ENCODE measurements at places on chromosomes 13 and 19. TPM values are rescaled to one million over a fixed set of nuclear protein-coding genes. Genes with fewer than 3 reads are reported as not detected.

DNA sequence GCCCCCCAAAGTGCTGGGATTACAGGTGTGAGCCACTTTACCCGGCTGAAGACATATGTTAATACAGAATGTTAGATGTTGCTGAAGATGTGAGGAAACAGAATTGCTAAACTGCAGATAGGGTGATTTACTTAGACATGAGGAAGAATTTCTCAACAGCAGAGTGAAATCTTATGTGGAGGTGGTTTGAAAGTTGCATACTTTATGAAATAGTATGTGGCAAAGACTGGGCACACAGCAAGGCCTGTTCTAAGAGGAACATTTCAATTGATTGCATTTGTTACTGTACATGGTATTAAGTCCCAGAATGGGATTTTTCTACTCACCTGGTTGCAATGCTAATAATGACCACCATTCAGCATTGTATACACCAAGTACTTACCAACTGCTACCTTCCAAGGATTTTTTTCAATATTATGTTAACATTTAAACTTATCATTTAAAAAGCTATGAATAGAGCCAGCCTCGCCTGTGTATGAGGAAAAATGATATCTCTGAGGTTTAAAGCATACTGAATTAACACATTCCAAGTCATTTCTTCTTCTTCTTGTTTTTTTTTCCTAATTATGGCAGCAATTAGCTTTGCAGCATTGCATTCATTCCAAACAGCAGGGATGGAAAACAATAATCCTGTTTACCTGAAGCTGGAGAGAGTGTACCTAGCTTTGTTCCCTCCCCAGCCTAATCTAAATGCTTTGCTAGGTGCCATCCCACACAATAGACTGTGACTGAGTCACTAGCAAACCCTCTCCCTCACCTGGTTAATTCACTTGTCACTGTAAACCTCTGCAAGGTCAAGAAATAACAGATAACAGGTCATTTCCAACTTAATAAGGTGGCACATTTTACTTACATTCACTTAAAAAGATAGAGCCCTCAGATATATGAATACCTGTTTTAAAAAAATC is 19.4 kb upstream of the KLF5 start:
- no peak for DNase-seq

ETHE1 gene
- polyA plus RNA-seq: 100 TPM

DNA sequence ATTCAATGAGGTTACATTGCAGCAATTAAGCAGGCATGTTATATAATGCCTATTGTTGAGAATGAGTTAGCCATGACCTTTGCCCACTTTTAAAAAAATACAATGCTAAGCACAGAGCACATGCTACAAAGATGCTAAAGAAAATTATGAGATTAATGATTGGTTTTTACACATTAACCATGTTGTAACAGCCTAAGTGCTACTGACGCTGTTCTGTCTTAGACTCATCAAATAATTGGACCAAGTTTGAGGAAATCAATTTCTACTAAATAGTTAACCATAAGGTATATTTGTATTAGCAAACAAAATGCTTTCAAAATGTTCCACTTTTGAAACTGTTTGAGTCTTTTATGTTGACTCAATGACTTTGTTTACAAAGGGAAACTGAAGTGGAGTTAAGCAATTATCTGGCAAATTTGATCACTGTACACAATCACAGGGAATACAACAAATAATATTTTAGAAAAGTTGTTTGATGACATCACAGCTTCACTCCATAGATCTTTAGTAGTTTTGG is 14.3 kb downstream of the MIR17HG start:
- no peak for DNase-seq

SYT5 gene
- not detected for polyA plus RNA-seq

- DNase-seq: peak; percentile 84
These were observed 3.6 kb downstream of the LGALS7 start for GRCh38 chr19:38769635-38770211.

ZNF146 gene
- polyA plus RNA-seq: 15.8 TPM

LILRA6 gene
- 173 TPM for polyA plus RNA-seq

- DNase-seq: peak; percentile 21
These were observed 10.9 kb upstream of the MEIS3 start for GRCh38 chr19:47430041-47430802.

IGFL2 gene
- polyA plus RNA-seq: not detected

DNA sequence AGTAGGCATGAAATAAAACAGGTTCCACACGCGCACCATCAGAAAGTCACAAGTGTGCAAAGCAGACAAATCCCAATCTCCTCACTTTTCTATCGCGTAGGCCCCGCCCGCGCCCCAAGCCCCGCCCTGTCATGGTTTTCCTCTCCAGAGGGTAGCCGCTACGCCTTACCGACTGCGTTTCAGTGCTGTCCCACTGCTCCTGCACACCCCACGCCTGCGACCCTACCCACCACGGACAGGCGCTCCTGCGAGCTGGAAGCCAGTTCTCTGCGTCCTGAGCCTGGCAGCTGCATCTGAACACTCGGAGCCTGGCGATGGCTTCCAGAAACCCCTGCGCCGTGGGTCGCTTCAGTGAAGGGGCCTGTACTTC is 379 bp upstream of the ZNF470 start:
- DNase-seq: no peak

DNA sequence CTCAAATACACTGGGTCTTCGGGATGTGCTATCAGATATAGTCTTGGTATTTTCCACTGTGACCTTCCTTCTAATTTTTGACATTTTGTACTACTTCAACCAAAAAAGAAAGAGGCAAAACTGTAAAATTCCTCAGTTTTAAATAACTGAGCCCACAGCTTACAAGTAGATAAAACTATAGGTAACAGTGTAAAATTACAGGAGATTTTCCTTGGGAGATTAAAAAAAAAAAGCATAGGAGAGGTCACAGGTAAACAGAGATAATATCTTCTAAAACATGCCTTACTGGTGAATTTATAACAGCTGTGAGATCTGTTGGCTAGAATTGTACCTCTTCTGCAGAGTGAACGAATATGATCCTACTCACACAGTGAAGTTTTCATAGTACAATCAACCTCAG is 7.1 kb downstream of the ZC3H13 start:
- no peak for DNase-seq

GJB2 gene
- polyA plus RNA-seq: not detected

DNA sequence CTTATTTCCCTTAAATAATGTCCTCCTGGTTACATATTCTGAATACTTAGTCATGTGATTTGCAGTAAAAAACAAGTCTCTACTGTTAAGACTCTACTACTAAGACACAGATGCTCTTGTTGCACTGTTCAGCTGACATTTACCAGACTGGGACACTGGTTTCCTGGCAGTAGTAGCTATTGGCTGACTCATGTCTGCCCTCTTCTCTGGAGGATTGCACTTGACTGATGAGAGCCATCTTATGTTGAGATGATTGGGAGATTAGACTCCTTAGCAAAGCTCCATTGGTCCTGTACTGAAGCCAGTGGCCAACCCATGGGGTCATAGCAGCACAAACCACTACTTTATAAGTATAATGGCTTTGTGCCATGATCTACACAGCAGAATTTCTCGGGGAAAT is 1672.6 kb upstream of the PCDH20 start:
- DNase-seq: no peak

DNA sequence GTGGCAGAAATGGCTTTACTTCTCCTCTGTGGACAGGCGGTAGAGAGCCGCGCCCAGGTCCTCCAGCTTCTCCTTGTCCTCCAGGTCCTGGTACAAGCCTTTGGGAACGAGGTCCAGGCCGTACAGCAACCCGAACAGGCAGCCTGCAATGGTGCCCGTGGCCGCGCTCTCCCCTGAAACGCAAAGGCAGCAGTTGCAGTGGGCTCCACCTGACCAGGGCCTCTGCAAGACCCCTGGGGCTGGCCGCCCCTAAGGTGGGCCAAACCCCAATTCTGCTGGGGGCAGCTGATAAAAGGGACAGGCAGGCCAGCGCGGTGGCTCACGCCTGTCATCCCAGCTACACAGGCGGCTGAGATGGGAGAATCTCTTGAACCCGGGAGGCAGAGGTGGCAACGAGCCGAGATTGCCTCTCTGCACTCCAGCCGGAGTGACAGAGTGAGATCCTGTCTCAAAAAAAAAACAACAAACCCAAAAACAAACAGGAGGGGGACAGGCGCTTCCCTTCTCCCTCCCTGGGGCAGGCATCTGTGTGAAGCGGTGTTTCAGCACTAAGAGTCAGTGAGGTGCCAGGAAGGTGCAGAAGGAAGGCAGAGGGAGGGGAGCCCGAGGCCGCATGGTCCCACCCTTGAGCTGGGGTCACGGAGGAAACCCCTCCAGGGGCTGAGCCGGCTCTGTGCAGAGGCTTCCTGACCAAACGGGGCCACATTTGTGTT is 30.3 kb downstream of the ADPRHL1 start:
- no peak for DNase-seq

KIR2DL3 gene
- polyA plus RNA-seq: 0.07 TPM

ANKRD24 gene
- polyA plus RNA-seq: 0.76 TPM

GRCh38 chr13:97574926-97575325 is 141.0 kb downstream of the RAP2A start:
- no peak for DNase-seq

DNA sequence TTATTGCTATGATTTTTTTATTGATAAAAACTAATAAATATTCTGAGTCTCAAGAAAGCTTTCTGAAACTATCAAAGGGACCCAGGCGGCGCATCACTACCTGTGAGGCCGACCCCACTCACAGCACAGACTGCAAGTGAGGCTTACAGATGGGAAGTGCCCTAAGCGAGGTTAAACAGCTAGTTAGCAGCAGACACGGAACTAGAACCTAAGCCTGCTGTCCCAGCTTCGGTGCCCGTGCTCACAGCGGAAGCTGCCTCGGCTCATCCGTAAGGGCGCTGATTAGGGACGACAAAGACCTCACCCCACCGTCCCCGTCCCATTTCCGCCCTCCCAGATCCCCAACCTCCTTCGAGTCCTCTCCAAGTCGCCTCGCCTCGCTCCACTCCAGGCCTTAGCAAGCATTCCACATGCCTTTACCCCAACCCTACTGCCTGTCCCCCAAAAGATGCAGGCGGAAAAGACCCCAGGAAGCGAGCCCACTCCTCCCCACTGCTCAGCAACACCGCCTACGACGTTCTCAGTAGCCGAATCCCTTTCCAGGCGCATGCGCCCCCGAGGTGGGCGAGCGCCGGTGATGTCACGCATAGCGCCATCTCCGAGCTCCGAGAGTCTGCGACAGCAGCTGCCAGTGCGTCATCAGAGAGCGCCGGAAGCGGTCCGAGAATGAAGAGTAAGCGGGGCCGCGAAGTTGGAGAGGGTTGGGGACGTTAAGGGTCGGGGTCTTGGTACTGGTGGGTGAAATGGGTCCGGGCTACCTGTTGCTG is at the start of gene POP4:
POP4 (plus strand) TSS at position 631 of the 767 bp plus-strand sequence; CDS start at position 667, 36 bp downstream.
- peak; percentile 98 for DNase-seq

DNA sequence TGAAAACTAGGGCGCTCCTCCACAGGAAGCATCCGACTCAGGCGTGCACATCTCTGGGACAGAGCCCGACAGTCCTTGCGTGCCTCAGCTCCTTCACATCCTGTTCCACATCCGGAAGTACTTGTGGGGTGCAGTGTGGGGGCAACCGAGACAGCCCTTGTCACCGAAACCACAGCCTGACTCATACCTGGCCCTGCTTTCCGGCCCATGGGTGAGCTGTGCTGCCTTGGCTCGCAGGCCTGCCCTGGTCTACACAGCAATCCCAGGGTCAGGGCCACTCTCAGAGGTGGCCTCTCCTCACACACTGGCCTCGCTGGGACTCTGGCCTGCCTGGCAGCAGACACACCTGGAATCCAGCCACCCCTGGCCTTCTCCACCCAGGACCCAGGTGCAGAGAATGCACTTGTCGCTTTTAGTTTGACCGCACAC is 100.4 kb downstream of the STK24 start:
- DNase-seq: peak; percentile 97

DNA sequence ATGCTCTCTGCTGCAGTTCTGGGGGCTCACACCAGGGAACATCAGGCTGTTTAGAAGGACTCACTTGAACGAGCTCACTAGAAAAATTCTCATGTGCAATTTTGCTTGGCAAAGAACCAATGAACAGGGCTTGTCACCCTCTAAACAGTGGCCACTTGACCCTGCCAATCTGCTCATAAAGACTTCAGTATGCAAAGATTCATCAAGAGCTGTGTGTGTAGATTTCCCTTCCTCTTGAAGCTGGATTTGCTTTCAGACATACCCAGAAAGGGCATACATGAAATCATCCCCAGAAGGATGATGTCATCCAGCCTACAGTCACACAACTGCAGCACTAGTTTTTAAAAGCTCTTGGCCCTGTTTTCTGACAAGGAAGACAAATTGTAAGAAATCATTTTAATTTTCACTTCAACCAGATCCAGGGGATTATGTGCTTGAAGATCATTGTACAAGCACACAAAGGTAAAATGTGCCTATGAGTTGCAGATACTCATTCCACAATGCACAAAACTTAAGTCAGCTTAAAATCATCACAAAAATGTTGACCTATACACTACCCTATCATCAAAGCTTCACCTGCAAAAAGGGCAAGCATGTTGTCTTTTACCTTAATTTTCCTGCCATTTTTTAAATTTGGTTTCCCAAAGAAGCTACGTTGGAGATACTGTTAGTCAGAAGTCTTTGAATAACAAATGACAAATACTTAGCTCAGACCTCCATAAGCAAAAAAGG is 5.2 kb upstream of the STK24 start:
- peak; percentile 58 for DNase-seq
